ENCODE measurements at places on chromosomes 5 and 9. TPM values are rescaled to one million over a fixed set of nuclear protein-coding genes. Genes with fewer than 3 reads are reported as not detected.

FOXI1 gene
- total RNA-seq, result not detected

ARHGEF28 gene
- 18.7 TPM for total RNA-seq

CD74 gene
- total RNA-seq, result 1.6 TPM

NR6A1 gene
- total RNA-seq, result under 0.01 TPM

GRIN1 gene
- 0.06 TPM for total RNA-seq

GDF9 gene
- 0.13 TPM for total RNA-seq

STKLD1 gene
- total RNA-seq, result 0.79 TPM

NOL6 gene
- total RNA-seq, result 17.5 TPM

TRIM14 gene
- 1.8 TPM for total RNA-seq

PCDHGC4 gene
- 3.2 TPM for total RNA-seq

PCDHGA5 gene
- 2.7 TPM for total RNA-seq

MEF2C gene
- 45.7 TPM for total RNA-seq

DAP gene
- 78.0 TPM for total RNA-seq

CARD9 gene
- 2.6 TPM for total RNA-seq

C5orf52 gene
- not detected for total RNA-seq

GZMA gene
- not detected for total RNA-seq

MCC gene
- total RNA-seq, result 25.8 TPM

ERCC8 gene
- 12.3 TPM for total RNA-seq

CDC25C gene
- total RNA-seq, result 3.0 TPM

ANKRD33B gene
- 10.4 TPM for total RNA-seq

TAF9 gene
- total RNA-seq, result 87.4 TPM

NIPSNAP3A gene
- 82.7 TPM for total RNA-seq

DMGDH gene
- total RNA-seq, result 1.7 TPM

ADGRD2 gene
- total RNA-seq, result not detected

OR13F1 gene
- not detected for total RNA-seq

ANKRD20A1 gene
- 0.12 TPM for total RNA-seq

OR13C3 gene
- not detected for total RNA-seq

SH3GL2 gene
- total RNA-seq, result not detected

GRAMD2B gene
- 17.3 TPM for total RNA-seq

PCDHGA9 gene
- 5.7 TPM for total RNA-seq

NTRK2 gene
- 0.62 TPM for total RNA-seq

MZB1 gene
- 0.13 TPM for total RNA-seq

OBP2B gene
- not detected for total RNA-seq

DNM1 gene
- 1.1 TPM for total RNA-seq

PRSS3 gene
- total RNA-seq, result 55.5 TPM

PDCD1LG2 gene
- 13.0 TPM for total RNA-seq

ZNF883 gene
- total RNA-seq, result 1.7 TPM

AOPEP gene
- total RNA-seq, result 128 TPM

ZFR gene
- 86.9 TPM for total RNA-seq

SPINK6 gene
- not detected for total RNA-seq

PHF24 gene
- total RNA-seq, result 0.13 TPM

CDO1 gene
- total RNA-seq, result 7.4 TPM

CBY3 gene
- not detected for total RNA-seq

DMRTA1 gene
- 0.06 TPM for total RNA-seq

PCDHGC3 gene
- total RNA-seq, result 83.4 TPM

PCDHGB6 gene
- total RNA-seq, result 4.7 TPM

INSL4 gene
- under 0.01 TPM for total RNA-seq

IFNA21 gene
- total RNA-seq, result not detected

OLFM1 gene
- total RNA-seq, result 0.44 TPM

SH3GLB2 gene
- total RNA-seq, result 38.2 TPM

FLT4 gene
- 0.31 TPM for total RNA-seq

ITGA2 gene
- 113 TPM for total RNA-seq

IFNK gene
- total RNA-seq, result not detected

GMCL2 gene
- not detected for total RNA-seq

ANKRD31 gene
- 0.13 TPM for total RNA-seq

ARSI gene
- 0.19 TPM for total RNA-seq

Data from aortic smooth muscle cell (primary cell).